ENCODE measurements at places on chromosomes 7 and 10.

DNA sequence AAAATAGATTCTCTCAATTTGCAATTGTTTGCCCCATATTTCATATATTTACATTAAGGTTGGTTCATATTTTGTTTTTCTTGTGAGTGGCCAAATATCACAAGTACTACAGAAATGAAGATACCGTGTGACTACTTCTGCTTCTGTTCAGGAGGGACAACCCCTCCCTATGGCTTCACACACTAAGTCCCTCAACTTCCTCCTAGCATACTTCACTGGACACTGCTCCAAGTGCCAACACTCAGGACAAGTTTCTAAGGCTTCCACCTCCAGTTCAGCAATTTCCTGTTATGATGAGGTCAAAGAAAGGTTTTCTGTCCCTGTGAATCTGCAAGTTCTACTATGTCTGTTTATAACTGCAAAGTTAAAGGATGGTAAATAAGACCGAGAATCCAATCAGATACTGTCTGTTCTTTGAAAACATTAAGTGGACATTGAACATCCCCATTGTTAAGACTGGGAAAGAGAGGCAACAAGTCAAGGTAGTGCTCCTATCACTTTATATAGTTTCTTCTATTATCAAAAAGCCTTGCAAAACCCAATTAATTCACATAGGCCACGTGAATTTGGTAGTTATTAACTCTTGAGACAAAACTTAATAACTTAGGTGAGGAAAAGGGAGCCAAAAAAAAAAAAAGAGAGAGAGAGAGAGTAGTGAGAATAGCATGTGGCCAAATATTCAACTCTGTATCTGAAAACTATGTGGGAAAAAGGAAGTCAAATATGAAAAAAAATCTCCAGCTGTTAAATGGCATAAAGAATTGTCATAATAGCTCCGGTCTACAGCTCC, 81.3 kb upstream of the DKK1 start:
- DNase-seq, result no peak

- DNase-seq, result no peak
Observed at GRCh38 chr10:14562218-14563075, 212.2 kb downstream of the FAM107B start.

GRCh38 chr7:115356999-115357702, 435.3 kb downstream of the MDFIC start:
- peak; percentile 4 for DNase-seq

- DNase-seq, result no peak
Observed at GRCh38 chr10:22770270-22770669, 55.9 kb upstream of the PIP4K2A start.

DNA sequence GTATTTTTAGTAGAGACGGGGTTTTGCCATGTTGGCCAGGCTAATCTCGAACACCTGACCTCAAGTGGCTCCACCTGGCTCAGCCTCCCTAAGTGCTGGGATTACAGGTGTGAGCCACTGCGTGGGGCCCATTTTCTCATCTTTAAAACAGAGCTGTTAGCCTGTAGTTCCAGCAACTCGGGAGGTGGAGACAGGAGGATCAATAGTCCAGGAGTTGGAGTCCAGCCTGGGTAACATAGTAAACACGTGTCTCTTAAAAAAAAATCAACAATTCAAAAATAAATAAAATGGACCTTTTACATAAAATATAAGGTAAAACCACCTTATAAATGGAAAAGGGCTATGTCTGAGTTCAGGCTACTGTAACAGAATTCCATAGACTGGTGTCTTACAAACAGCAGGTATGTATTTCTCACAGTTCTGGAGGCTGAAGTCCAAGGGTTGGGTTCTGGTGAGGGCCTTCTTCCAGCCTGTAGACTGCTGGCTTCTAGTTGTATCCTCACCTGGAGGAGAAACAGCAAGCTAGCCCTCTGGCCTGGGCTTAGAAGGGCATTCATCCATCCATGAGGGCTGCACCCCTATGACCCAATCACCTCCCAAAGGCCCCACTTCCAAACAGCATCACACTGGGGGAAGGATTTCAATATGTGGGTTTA, 7.0 kb upstream of the PVRIG start:
- DNase-seq, result no peak

GRCh38 chr7:50626286-50626685, 61.1 kb upstream of the DDC start:
- DNase-seq, result no peak

- DNase-seq, result peak; percentile 87
Observed at GRCh38 chr10:29807163-29807806, 172.5 kb upstream of the SVIL start.

All from EL (cell line).